ENCODE measurements at places on chromosomes 7 and 10.

GRCh38 chr10:11933577-11934223 is 108.9 kb downstream of the UPF2 start:
- DNase-seq: peak; percentile 3

DNA sequence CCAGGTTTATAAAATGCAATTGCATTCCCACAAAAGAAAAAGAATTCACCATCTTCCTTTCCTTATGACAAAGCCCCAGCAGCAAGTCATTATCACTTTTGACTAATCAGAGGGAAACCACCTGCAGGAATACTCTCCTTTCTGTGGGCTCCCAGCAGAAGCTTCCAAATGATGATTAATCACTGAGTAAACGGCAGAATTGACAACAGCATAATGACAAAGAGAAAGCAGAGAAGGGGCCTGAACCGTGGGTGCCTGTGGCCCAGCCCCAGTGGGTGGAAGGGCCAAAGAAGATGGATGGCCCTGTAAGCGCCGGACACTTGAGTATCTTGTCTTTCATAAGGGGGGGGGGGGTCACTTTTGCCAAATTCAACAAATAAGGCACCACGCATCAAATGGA is 152.4 kb upstream of the NRBF2 start:
- DNase-seq: no peak

- DNase-seq: no peak
Measured at GRCh38 chr7:101020444-101020843, 563 bp downstream of the MUC17 start.

DNA sequence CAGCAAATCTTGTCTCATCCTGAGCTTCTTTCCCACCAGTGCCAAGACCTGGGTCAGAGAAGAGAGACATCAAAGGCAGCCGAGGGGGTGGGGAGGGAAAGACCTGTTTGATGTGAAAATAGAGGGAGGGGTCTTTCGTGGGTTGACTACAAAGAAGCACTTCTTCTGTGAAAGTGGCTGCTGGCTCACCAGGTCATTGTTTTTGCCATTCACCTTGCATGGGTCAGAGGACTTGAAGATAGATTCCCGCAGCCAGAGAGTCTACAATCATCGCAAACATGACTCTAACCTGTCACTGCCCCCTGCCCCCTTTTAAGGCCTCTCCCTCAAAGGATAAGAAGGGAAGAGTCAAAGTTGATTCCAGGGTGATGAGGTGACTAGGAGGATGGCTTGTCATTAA is 166.1 kb upstream of the BMPER start:
- DNase-seq: no peak

DNA sequence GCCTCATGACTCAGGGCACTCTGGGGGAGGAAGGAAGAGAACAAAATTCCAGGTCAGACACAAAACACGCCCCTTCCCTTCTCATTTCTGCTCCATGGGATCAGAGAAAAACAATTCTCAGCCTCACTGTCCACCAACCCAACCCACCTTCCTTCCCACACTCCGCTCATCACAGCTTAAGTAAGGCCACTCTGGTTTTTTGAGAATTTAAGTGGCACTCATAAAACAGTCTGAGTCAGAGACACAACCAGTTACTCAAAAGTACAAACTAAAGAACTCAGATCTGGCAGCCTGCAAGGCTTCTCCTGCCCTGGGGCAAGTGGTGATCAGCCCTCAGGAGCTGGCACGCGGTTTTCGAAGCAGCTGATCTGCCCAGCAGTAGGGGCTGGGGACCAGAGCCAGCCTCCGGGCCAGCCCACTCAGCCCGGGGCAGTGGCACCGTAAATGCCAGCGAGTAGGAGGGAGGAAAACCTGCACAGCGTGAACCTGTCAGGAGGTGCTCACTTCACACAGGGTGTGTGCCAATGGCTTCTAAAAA is 39.1 kb upstream of the ABLIM1 start:
- no peak for DNase-seq
